Globus pallidus (tissue), 1 donor: ENCODE measurements at places on chromosomes 3 and 15.

- no peak for DNase-seq
Observed at GRCh38 chr3:81395739-81396513, 365.5 kb downstream of the GBE1 start.

- no peak for DNase-seq
Observed at GRCh38 chr3:173465112-173465511, 67.6 kb downstream of the NLGN1 start.

GRCh38 chr3:141201122-141201521 lies 30.5 kb upstream of the PXYLP1 start:
- no peak for DNase-seq

DNA sequence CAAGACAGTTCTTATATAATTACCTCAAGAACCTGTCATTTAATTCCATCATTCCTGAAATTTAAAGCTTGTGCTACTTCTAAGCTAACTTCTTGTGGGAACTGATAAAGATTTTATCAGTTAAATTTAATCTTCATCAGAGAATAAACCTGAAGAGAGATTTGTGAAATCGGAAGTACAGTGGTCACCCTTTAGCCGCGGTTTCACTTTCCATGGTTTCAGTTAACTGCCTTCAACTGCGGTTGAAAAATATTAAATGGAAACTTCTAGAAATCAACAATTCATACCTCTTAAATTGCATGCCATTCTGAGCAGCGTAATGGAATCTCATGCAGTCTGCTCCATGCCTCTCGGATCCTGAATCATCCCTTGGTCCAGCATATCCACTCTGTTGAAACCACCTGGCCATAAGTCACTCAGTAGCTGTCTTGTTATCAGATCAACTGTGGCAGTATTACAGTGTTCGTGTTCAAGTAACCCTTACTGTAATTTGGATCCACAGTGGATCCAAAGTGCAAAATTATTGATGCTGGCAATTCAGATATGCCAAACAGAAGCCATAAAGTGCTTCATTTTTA lies 626.1 kb downstream of the CADM2 start:
- DNase-seq, result no peak
